ENCODE measurements at places on chromosomes 6 and 20.

GRCh38 chr20:39941245-39941644 is 747.8 kb downstream of the MAFB start:
- DNase-seq: no peak

- peak; percentile 5 for DNase-seq
Measured at GRCh38 chr6:70107852-70108629, 194.8 kb downstream of the COL9A1 start.

GRCh38 chr20:53734006-53734688 is 140.5 kb upstream of the ZNF217 start:
- DNase-seq: no peak

DNA sequence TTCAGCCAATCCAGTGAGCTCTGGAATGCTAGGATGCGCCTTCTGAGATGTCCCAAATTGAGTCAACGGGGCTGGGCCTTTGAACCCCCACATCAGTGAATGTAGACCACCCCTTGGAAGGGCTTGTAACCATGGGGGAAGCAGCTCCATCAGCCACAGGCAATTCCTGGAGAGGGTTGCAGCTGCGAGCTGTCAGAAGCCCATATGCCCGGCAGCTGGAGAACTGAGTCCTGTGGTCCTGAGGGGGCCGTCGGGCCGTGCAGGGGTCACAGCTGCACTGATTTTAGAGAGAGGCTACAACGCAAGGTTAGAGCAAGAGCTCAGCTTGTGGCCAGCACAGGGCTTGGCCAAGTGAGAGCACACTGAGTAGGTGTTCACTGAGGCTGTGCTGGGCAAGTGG is 121.3 kb downstream of the TOX2 start:
- DNase-seq: no peak

Measured in glomerular endothelial cell (primary cell).